Stimulated activated CD8-positive, alpha-beta memory T cell treated with anti-CD3 and anti-CD28 coated beads, Interleukin-7, amount 100 ng/mL, for 1 hour (primary cell): ENCODE measurements at places on chromosomes 6 and 20.

- no peak for DNase-seq
Observed at GRCh38 chr6:131966443-131966842, 15.3 kb upstream of the CCN2 start.

DNA sequence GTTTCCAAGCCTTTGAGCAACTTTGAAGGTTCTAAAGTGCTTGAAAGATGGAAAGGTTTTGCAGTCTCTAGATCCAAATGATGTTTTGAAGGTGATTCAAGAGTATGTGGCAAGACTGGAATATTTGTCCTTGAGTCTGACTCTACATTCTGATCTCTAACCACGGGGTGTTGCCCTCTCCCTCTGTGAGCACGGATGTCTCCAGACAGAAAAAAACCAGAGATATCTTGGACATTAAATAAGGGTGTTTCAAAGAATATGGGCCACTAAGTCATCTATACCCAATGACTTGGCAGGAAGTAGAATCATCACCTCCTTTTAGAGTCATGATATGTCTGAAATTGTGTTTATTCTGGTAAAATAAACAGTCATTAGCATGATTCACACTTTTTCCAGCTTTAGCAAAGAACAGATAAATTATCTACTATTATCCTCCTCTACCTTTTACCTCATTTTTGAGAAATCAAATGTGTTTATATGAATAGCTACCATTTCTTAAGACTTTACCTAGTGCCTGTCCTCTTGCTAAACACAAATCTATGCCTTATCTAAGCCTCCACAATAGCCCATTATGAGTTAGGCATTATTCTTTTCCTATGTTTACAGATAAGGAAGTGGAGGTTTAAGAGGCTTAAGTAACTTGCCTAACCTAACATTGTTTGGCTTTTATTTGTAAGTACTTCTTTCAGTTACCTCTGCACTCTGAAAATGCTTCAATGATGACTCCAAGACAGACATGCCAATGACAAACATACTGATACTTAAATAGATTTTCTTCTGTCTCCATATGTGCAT, 384.4 kb downstream of the BMP2 start:
- no peak for DNase-seq

GRCh38 chr20:34300809-34301586, 2.2 kb downstream of the AHCY start:
- DNase-seq, result no peak

GRCh38 chr6:109595998-109596397, 95.0 kb downstream of the AK9 start:
- DNase-seq, result no peak

DNA sequence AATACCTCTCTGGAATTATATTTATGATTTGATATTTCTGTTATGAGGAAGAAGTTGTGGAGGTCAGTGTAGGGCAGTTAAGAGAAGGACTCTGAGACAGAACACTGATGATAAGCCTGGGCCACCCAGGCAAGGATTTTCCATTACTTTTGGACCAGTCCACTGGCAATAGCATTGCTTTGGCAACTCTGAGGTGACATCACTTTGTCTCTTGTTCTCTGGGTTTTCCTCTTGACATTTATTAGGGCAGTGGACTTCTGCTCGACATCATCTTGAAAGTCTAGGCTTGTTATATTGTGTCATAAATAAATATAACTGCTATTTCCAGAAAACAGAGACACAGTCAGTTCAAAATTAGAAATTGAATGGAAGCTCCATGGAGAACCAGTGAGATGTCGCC, 268.0 kb downstream of the SMOC2 start:
- DNase-seq, result no peak

DNA sequence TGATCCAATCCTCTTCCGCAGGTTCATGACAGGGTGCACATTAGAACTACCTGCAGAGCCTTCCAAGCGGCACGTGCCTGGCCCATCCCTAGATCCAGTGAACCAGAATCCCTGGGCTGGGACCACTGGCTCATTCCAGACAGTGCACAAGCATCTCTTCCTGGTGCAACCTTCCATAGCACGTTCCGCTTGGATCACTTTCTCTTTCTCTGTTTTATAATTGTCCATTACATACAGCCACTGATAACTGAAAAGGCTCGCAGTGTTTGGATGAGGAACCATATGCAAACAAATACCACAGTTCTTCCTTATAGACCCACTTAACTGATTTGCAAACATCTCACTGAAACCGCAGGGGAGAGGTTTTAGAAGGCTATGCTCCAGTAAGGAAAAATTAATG, 59.6 kb upstream of the DDR1 start:
- DNase-seq, result no peak

DNA sequence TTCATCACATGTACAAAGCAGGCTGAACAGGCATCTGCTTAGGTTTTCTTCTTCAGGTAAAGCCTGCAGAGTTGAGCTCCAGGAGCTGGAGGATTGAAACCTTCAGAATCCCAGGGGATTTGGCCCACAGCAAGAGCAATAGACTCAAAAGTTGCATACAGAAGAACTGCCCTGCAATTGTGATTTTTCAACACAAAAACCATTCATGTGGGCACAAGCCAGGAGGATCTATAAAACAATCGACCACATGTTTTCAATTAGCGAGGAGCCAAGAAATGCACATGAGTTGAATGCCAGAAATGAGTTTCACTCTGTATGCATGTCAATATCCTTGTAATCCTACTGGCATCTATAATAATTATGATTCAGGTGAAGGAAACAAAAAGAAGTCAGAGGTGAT, 576.4 kb downstream of the HDGFL1 start:
- DNase-seq, result no peak

DNA sequence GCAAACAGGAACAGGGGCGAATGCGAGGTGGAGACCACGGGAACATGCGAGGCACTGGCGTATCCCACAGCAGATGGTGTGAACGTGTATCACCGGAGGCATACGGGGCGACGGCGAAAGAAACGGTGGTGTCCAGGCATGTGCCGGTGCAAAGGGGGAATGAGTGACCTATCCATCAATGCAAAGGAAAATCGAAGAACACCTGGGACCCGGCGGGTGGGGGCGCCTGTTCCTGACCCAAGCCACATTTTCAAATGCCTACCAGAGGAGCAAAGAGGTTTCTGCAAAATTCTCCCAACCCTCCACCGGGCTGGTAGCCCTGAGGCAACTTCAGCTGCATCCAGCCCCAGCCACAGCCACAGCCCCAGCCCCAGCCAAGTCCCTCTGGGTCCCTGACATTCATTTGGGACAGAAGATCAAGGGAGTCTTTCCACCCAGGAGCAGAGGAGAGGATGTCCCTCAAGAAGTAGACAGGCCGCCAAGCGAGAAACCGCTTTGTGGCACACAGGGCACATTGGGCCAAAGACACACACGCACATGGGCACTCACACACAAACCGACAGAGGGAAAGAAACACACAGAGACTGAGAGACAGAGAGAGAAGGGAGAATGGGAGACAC, 164.0 kb upstream of the ZNF337 start:
- no peak for DNase-seq

- no peak for DNase-seq
Observed at GRCh38 chr6:72401865-72402264, 220.0 kb upstream of the KCNQ5 start.

DNA sequence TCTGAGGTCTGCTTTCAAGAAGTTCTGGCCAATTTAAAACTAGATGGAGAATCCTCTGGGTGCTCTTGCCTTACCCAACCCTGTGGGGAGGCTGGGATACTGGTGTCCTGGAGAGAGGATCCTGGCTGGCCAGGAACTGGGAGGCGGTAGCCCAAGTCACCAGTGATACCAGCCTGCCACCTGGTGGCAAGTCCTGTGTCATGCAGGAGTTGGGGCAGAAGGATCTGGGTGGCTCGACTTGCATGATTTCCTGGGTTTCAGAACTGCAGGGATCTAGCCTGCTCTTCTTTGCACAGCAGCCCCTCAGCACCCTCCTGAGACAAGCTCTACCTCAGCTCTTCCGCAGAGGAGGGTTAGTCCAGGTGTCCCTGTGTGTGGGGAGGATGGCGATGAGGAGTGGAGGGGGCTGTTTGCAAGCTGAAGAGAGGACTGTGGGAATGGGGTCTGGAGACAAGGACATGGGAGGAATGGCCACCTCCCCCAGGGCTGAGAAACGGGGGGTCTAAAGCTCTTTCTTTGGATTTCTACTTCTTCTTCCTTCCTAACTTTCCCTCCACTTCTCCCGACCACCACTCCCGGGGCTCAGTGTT, 4.2 kb downstream of the KCNK17 start:
- DNase-seq, result no peak

DNA sequence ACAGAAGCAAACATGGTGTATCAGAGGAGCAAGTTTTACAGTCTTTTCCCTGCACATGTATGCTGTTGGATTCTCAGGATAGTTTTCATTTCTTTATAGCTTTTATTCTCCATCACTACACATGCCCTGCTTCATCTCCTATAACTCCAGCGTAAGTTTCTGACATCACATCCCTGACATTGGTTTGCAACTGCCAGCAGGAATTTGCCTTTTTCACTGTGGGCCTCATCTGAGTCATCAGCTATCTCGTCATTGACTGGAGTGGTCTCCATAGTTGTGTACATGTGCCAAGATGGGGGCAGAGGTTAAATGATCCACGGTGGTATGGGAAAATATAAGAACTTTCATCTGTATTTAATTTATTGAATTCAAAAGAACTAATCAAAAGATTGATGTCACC, 96.7 kb downstream of the SLX4IP start:
- no peak for DNase-seq

DNA sequence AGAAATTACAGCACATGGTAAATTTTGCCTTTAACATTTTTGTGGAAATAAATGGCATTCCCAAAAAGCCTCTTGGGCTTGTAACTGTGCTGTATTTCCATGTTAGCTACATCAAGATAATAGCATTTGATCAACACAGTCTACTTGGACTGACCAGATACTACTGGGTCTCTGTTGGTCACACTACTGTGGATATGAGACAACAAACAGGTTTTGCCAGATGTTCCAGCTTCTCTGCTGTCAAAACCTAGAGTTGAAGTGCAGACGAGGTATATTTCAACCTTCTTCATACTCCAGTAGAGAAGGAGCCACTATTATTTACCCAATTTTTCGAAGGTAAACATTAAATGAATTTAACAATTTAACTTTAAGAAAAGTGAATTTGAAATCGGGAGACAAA, 284.7 kb upstream of the CITED2 start:
- DNase-seq, result no peak

DNA sequence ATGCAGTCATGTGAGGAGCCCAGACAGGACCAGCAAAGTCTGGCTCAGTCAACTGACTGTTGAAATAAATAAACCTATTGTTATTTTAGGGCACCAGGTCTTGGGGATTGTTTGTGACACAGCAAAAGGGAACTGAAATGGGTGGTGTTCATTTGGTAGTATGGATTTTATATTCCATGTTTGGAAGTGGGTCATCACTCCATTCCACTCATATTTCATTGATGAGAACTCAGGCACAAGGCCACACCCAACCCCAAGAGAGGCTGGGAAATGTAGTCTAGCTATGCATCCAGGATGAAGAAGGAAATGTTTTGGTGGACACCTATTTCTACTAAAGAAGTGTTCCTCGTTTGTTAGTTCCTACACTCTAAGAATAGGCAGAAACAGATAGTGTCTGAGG, 64.9 kb upstream of the BTBD3 start:
- DNase-seq, result no peak
